Bronchial epithelial cell (primary cell): ENCODE measurements at places on chromosomes 16 and 17. TPM values are rescaled to one million over a fixed set of nuclear protein-coding genes. Genes with fewer than 3 reads are reported as not detected.
A peak's percentile ranks its signal among the peaks of the same experiment; 100 is the strongest.

Gene CCL5
- 0.26 TPM in 1 of 2 replicates, not detected in the other for total RNA-seq

Gene ST6GALNAC1
- total RNA-seq, result 5.0 and 10.8 TPM in 2 replicates

Gene CDC42EP4
- total RNA-seq, result 16.8 and 29.3 TPM in 2 replicates

DNA sequence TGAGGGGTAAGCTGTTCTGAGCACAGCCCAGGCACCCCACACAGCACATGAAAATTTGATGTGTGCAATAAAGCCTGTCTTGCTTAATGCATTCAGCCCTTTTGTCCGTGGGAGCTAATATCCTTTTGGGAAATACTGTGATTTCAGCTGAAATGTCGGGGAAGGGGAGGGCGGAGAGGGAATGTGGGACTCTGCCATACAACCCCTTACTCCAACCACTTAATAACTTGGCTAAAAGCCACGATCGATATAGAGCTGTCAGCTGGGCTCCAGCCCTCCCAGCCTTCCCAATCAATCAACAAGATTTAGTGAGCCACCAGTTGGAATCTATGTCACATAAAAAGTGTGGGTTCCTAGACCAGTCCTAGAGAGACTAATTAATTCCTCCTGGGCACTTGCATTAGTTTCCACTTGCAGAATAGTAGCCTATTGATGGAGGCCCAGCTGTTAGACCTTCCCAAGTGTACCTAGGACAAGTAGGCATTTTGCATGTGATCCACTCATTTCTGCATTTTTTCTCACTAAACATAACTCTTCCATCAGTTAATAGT lies 82.7 kb upstream of the PIRT start:
- no peak for DNase-seq

- no peak for DNase-seq
Observed at GRCh38 chr16:54931120-54932014, 702 bp downstream of the IRX5 start.

Gene CCL8
- total RNA-seq, result not detected in 2 replicates

DNA sequence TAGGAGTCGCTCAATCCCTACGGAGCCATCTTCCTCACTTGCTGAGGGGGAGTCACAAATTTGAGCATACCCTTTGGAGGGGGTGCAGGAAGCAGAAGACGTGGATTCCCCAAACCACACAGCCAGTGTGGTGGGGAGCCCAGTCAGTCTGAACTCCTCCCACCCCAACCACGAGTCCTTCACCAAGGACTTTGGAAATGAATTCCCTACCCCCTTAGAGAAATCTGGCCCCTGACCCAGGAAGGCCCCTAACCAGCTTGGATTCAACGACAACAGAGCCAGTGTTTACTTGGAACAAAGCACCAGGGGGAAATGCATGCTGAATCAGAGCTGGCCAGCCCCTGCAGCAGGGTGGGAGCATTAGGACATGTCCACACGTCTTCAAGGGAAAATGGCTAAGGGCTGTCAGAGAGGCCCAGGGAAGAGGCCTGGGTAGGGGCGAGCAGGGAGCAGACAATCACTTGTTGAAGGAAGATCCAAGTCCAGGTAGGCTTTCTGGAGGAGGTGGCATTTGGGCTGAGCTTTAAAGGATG lies 5.5 kb upstream of the TMEM92 start:
- DNase-seq, result no peak

DNA sequence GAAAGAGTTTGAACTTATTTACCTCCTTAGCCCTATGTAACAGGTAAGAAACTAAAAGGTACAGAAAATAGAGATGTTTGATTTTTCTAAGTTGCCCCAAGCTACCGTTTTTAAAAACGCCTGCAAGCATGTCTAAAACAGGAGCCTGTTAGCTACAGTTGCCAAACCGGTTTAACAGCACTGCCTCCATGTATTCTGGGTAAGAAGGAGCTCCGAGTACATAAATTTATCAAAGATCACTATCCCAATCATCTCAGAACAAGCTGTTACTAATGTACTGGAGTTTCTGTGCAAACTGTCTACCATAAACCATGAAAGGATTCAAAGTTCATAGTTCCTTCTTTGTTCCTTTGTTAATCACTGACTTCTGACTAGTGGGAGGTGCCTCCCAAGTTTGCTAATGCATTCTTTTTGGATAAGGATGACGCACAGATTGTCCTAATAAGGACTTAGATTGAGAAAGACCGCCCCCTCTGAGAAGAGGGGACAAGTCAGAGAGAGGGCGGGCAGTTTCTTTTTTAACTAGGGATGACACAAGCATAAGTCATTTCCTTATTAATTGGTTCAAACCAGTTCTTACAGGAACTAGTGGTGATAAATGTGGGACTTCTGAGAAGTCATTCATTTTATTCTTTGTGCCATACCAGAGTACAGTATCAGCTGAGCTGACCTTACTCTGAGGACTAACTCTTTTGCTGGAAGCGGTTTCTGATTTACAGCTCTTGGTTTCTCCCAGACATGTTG lies 55.3 kb downstream of the TUBD1 start:
- peak; percentile 100 for DNase-seq

DNA sequence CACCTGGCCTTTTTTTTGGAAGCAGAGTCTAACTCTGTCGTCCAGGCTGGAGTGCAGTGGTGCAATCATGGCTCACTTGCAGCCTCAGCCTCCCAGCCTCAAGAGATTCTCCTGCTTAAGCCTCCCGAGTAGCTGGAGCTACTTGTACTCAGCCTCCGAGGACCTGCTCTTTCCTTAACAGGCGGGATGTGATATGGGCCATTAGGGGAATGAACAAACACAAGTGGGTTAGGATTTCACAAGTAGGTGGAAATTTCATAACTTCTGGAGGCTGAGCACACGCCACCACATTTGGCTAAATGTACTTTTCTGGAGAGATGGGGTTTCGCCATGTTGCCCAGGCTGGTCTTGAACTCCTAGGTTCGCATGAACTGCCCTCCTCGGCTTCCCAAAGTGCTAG lies 4.1 kb downstream of the PAM16 start:
- no peak for DNase-seq

- DNase-seq, result no peak
Observed at GRCh38 chr17:58310511-58311428, 17.8 kb downstream of the TSPOAP1 start.

DNA sequence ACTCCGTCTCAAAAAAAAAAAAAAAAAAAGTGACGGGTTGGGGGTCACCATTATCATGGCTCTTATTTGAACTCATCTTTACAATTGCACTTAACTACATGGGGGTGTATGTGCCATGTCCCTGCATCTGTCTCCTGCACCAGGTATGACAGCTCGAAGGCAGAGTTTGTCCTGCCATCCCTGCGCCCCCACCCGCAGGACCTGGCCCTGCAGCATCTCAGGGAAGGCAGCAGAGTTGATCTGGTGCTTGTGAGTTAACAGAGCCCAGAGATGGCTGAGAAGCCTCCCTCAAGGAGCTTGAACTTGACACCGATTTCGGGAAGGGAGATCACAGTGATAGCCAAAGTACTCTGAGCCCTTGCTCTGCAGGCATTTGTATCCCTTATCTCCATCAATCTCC lies 44.8 kb downstream of the C16orf82 start:
- DNase-seq, result no peak

DNA sequence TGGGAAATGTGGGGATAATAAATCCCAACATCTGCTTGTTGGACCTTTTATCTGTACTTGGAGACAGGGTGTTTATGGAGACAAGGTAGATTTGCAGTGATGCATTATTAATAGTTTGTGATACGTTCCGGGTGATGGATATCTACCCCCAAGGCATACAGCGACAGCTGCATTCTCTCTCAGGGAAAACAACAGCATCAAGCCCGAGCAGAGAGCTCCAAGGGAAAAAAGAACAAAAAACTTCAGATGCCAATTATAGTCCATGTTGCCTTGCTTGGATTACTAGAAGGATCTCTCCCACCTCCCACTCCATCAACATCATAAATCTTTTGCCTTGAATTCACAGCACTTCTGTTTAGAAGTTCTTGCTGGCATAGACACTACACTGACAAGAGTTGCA lies 187.5 kb upstream of the CDH11 start:
- DNase-seq, result no peak

- no peak for DNase-seq
Observed at GRCh38 chr17:64216000-64216337, 47.1 kb downstream of the TEX2 start.

Gene CNTROB
- total RNA-seq, result 8.2 and 12.2 TPM in 2 replicates

DNA sequence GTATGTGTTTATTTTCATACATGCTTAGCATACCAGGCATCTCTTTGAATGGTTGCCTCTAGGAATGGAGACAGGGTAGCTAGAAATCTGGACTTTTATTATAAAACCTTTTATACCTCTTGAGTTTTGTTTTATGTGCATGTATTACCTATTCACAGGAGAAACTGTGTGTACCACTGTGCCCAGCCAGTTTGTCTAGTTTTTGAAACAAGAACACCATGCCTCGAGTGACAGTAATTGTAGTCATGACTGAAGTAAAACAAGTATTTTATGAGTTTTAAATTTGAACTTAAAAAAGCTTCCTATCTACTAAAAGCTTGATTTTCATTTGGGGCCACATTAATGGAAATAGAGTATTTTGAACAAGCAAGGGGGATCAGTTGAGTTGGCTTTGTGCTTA lies 57.4 kb downstream of the SNTB2 start:
- no peak for DNase-seq

DNA sequence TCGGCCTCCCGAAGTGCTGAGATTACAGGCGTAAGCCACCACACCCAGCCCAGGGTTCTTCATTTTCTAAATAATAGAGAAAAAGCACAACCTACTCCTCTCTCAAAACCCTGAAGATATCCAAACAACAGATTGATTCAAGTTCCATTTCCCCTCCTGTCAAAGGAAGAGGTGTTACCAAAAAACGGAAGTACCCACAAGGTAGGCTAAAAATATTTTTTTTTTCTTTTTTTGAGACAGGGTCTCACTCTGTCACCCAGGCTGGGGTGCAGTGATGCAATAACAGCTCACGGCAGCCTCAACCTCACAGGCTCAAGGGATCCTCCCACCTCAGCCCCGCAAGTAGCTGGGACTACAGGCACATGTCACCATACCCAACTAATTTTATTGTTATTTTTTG lies 18.9 kb downstream of the UTP6 start:
- DNase-seq, result no peak

Gene PMFBP1
- total RNA-seq, result 0.53 and 1.9 TPM in 2 replicates

DNA sequence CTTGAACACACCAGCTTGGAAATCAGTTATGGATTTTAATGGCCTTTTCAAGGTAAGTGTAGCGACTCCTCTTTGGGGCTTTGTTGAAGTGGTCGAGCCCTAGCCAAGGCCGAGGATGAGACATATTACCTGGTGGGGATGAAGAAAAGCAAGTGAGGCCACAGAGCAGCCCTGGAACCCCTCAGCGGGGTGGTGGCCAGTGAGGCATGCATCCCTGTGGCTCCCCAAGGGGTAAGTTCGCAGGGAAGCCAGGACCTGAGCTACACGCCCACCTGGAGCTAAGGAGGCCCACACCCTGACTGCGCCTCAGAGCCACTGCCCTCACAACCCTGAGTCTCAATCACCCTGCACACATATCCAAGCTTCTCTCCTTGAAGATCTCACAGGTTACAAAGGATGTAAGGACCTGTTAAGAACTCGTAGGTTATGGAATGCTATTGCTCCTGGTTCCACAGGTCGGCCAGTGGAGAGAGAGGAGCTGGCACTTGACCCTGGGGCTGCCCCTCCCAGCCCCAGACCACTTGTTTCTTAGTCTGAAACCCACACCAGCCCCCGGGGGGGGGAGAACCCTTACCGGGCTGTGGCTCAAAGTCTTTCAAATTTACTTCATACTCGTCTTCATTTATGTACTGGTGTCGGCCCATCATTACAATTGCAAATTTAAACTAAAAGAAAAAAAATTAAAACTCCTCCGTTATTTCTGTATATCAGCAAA lies 12.0 kb downstream of the LITAFD start:
- no peak for DNase-seq

- DNase-seq, result no peak
Observed at GRCh38 chr17:70825321-70826125, 656.2 kb downstream of the KCNJ2 start.

GRCh38 chr16:52460639-52461178 lies 86.2 kb downstream of the TOX3 start:
- DNase-seq, result no peak

DNA sequence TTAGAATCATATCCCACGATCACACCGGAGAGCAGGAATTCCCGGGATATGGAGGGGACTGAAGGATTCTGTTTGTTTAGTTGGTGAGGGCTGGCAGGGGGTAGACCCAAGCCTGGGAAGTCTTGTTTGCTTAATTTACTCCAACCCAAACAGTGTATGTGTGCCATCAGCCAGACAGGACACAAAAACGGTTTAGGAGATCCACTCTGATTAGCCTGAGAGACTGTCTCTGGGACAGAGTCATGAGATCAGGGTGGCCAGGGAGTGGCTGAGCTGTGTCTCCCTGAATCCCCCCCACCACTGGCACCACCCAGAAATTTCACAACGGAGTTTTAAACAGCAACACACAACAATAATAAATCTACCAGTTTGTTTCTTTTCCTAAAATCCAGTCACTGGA lies 127.0 kb downstream of the RBFOX3 start:
- DNase-seq, result no peak
